ENCODE measurements at places on chromosomes 5 and 9.

DNA sequence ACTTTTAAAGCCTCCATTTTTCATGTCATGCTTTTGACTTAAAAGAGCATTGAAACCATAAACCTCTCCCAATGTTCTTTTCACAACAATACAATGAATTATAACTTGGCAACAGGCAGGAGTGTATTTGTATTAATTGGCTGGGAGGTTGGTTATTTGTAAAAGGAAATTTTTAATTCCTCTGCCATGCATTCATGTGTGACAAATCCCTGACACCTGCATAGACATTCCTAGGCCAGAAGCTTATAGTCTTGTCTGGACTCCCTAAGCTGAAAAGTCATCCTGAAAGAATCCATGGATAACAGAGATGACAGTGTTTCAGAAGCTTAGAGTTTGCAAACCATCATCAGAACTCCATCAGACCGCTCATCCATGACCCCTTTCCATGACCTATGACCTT is 76.3 kb upstream of the PTGER4 start:
- no peak for DNase-seq

DNA sequence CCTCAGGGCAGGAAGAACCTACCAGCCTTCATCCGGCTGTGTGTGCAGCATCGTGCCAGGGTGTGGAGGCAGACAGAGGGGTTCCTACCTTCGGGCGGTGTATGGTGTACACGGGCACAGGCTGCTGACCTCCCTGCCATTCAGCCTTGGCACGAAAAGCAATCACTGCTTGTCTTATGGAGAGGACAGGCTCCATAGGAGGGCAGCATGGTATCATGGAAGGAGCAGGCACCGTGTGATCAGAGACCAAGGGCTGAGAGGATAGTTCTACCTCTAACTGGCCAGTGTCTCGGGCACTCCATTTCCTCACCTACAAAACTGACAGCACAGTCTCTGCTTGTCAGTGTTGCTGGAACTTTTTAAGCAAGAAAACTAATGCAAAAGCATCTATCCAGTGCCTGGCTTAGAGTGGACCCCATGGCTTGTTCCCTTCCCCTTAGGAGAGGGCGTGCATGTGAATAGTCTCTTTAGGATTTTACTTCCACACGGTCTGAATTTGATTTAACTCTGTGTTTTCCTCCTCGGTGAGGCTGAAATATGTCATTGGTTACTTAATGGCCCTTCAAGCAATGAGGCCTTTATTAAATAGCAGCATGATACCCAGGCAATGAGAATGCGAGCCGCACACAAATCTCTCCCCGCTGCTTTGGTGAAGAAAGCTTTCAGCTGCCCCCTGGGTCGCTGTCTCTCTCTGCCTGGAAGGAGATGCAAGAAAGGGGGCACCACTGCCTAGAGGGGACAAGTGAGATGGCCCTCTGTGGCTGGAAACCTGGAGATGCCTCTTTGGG is 22.2 kb downstream of the TTLL11 start:
- no peak for DNase-seq

DNA sequence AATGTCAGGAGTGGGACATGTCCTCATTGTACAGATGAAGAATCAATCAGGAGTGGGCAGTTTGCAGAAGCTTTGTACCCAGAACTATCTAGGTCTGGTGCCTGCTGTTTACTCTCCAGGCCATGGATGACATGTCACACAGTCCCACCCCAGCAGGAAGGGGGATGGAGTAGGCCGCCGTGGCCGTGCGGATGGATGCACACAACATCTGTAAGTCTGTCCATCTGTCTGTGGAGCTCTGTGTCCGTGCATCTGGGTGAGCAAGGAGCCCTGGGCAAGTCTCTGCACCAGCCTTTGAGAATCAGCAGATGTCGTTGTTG is 311.5 kb upstream of the IRX4 start:
- DNase-seq: no peak

GRCh38 chr5:169745441-169746146 is 108.5 kb downstream of the DOCK2 start:
- no peak for DNase-seq

GRCh38 chr5:157108976-157109375 is at the start of gene HAVCR2:
TSS of gene HAVCR2 (minus strand) at chr5:157109044. CDS start at chr5:157108983, 61 bp downstream.
- DNase-seq: no peak

DNA sequence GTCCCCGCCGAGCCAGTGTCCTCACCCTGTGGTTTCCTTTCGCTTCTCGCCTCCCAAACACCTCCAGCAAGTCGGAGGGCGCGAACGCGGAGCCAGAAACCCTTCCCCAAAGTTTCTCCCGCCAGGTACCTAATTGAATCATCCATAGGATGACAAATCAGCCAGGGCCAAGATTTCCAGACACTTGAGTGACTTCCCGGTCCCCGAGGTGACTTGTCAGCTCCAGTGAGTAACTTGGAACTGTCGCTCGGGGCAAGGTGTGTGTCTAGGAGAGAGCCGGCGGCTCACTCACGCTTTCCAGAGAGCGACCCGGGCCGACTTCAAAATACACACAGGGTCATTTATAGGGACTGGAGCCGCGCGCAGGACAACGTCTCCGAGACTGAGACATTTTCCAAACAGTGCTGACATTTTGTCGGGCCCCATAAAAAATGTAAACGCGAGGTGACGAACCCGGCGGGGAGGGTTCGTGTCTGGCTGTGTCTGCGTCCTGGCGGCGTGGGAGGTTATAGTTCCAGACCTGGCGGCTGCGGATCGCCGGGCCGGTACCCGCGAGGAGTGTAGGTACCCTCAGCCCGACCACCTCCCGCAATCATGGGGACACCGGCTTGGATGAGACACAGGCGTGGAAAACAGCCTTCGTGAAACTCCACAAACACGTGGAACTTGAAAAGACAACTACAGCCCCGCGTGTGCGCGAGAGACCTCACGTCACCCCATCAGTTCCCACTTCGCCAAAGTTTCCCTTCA is 1.4 kb downstream of the GLIS3 start:
- DNase-seq: peak; percentile 69

- no peak for DNase-seq
Observed at GRCh38 chr5:93072831-93073459, 508.1 kb downstream of the NR2F1-AS1 start.

DNA sequence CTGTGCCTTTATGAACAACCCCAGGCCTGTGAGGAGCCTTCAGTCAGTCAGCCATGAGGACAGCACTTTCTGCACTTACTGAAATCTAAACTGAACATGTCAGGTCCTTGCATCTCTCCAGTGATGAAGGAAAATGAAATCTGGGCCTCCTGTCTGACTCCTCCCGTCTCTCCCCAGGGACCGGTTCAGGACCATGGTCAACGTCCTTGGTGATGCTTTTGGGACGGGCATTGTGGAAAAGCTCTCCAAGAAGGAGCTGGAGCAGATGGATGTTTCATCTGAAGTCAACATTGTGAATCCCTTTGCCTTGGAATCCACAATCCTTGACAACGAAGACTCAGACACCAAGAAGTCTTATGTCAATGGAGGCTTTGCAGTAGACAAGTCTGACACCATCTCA is 77.0 kb upstream of the PLPP6 start:
- DNase-seq: no peak

DNA sequence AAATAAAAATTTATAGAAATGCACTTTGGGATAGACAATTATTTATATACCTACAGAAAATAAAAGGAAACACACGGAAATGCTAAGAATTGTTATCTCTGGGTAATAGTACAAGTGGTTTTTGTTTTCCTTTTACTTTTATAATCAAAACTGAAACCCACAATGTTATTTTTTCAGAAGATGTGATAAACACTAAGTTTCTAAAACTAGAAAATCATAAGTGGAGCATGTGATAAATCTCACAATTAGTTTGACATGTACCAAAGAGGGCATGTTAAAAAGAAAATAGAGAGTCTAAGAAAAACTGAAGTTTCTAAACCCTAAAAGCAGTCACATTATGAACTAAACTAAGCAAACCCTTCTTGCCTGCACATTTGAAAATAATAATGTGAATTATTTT is 61.1 kb downstream of the OXCT1 start:
- no peak for DNase-seq

GRCh38 chr9:37906312-37907239 is 2.6 kb upstream of the SLC25A51 start:
- no peak for DNase-seq

GRCh38 chr9:129250786-129251185 is 72.7 kb upstream of the IER5L start:
- no peak for DNase-seq

GRCh38 chr5:52896534-52897237 is 92.5 kb upstream of the ITGA2 start:
- no peak for DNase-seq

DNA sequence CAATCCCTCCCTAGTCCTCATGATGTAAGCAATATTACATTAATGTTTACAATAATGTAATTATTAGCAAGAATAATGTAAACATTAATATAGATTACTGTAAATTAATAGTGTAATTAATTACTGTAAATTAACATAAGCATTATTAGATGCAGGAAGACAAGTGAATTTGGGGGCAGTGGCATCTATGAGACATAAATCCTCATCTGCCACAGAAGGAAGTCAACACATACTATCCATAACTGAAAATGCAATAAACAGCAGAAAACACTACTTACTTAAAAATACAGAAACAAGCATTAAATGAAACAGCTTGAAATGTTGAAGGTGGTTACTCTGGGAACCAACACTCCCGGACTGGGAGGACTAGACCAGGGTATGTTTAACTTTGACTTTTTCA is 685 bp upstream of the NIPSNAP3A start:
- no peak for DNase-seq
